ENCODE measurements at places on chromosomes 1 and 21.

- no peak for DNase-seq
These were observed 2.5 kb upstream of the ID3 start for GRCh38 chr1:23561813-23562100.

DNA sequence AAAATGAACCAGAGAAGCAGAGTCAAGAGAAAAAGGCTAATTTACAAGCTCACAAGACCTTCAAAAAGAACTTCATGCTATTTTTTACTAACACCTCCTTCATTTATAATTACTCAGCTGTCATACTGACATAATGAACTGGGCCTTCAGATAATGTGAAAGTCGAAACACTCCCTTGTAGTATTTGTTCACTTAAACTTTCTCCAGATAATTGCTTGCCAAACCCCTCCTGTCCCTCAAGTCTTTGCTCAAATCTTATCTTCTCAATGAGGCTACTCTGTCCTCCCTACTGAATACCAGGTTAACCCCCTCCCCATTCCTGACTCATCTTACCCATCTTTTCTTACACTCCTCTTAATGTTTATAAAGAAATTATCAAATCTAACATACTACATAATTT is 11.1 kb upstream of the MAP3K21 start:
- DNase-seq, result no peak

DNA sequence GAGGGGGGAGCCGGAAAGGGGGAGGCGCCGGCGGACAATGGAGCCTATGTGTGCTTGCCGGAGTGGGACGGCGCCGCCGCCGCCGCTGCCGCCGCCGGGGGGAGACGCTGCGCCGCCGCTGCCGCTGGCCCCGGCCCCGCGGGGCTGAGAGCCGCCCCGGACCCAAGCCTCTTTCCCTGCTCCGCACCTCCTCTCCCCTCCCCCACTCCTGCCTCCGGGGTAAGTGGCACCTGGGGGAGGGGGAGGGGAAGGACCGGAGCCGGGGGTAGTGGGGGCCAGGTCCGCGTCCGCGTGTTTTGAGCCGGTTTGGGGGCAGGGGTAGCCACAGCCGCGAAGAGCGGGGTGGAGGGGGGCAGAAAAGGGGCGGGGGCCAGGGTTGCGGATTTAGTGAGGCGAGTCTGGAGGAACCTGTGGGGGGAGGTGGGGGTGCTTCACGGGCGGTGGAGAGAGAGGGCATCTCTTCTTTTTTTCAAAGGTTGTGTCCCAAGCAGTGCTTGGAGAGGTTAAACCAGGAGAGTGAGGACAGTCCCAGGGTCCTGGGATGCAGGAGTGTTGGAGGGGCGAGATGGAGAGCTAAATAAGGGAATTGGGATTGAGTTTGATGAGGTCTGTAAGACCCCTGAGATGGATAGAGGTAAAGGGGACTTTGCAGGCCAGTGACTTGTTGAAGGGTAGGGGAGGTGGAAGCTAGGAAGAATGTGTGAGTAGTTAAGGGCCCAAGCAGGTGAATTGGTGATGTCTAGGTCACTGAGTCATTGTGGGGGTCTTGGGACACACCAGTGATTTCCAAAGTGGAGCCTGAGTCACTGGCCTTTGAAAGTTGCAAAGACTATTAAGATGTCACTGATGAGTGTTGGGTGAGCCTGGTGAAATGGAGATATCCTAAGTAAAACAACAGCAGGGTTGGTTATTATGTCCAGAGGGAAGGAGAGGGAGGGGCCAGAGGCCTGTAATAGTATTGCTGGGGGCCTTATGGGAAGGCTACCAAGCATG is 59.1 kb downstream of the BCL9 start:
- peak; percentile 42 for DNase-seq

GRCh38 chr1:12229835-12230548 is at the start of gene VPS13D:
Gene VPS13D (plus strand): TSS chr1:12230030. CDS start chr1:12234267, 4,237 bp downstream.
- DNase-seq, result peak; percentile 85

DNA sequence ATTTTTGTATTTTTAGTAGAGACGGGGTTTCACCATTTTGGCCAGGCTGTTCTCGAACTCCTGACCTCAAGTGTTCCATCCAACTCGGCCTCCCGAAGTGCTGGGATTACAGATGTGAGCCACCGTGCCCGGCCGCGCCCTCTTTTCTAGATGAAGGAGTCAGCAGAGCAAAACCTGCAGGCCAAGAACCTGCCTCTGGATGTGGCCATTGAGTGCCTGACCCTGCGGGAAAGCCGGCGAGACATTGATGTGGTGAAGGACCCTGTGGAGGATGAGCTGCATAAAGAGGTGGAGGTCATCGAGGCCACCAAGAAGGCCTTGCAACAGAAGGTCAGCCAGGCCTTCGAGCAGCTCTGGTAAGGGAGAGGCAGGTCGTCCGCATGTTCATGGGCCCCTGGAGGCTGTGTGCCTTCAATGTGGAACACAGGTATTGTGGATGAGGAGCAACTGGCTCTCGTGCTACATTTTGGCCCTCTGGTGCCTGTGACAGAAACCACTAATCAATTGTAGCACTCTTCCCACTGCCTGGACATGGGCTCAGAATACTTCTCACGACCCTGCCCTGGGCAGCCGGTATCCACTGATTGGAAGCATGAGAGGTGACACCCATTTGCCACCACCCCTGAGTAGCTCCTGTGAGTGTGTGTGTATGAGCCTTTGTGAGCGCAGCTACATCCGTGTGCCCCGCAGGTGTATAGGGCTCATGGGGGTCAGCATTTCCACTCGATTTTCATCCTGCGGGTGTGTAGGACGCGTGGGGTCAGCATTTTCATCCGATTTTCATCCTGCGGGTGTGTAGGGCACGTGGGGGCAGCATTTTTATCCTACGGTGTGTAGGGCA is 2.0 kb downstream of the TEKT2 start:
- DNase-seq, result no peak

GRCh38 chr1:211037095-211037494 is 96.9 kb downstream of the KCNH1 start:
- no peak for DNase-seq

DNA sequence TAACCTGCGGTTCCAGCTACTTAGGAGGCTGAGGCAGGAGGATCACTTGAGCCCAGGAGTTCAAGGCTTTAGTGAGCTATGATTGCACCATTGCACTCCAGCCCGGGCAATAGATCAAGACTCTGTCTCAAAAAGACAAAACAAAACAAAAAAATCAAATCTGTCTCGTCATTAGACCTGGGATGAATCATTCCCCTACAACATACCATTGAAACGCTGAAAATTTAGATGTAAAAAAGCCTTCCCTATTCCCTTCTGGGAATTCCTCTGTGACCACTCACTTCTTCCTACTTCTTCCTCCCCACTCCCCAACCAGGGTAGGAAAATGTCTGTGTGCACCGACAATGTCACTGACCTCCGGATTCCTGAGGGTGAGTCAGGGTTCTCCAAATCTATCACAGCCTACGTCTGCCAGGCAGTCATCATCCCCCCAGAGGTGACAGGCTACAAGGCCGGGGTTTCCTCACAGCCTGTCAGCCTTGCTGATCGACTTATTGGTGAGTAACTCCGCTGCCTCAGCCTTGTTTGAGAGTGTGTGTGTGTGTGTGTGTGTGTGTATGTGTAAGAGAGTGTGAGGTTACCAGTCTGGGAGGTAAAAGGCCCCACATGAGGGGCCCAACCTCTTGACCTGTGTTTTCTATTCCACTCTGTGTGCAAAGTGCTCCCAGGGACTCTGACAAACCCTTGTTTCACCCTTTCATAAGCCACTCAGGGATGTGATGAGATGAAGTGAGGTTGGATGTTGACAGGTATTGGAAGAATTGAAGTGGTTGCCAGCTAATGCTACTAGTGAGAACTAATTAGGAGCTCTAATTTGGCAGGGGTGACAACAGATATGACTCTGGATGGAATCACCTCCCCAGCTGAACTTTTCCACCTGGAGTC is 16.3 kb upstream of the SARS1 start:
- DNase-seq, result no peak

- DNase-seq, result no peak
These were observed 127.0 kb downstream of the PRDM16 start for GRCh38 chr1:3195966-3196515.

DNA sequence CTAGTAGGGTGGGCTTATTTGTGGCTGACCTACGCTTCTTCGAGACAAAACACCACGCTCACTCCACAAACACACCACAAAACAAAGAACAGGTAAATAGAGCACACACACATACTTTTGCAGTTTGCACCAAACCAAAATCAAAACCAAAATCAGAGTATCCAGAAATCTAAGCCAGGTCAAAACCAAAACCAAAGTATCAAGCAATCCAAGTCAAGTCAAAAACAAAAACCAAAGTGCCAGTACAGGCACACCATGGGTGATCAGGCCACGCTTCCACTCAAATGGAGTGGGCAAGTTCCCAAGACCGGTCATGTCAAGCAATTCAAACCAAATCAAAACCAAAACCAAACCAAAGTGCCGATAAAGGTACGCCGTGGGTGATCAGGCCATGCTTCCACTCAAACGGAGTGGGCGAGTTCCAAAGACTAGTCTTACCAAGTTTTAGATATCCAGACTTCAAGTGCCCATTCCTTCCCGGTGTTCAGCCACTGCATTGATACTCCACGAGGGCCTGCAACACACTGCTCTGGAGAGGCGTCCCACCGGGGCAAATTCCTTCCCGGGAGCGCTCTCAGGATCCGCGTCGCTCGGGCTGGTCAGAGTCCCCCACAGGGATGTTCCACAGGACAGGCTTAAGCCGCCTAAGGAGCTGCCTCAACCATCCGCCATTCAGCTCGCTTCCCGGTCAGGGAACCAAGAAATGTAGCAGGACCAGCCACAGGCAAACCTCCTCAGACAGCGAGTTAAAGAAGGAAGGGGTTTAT is 169.1 kb downstream of the CDC7 start:
- no peak for DNase-seq

GRCh38 chr1:54105736-54106269 is 47.0 kb downstream of the CDCP2 start:
- DNase-seq, result no peak

DNA sequence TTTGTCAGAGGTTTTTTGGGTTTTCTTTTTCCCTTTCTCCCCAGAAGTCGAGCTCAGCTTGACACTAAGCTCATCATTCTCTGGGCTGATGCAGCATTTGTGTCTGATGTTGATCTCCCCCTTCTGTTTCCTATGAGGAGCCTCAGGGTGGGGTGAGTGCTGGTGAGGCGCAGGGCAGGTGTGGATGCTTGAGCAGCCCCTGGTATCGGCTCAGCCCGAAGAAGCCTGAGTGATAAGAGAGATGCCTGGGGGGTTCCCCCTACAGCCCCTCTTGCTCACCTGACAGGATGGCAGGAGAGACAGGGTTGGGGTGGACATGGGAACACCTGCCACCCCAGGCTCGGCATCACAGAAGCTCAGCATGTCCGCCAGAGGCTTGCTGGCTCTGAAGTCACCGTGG is 239.0 kb downstream of the RHOU start:
- DNase-seq, result no peak

DNA sequence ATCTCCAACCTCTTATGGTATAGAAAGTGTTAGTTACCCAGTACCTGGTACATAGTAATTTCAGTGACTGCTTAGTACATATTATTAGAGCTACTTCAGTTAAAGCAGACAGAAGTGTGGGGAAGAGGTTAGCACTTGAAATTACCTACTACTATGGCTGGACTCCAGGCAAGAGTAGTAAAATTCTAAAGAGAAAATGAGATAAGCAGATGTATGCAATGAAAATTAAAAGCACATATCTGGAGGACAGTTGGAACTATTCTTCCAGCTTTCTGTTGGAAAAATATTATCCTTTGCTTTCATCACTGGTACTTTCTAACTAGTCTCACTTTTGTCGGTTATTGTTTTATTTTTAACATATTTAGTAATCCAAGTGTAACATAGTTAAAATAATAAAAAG is 23.7 kb downstream of the DHX9 start:
- DNase-seq, result no peak

DNA sequence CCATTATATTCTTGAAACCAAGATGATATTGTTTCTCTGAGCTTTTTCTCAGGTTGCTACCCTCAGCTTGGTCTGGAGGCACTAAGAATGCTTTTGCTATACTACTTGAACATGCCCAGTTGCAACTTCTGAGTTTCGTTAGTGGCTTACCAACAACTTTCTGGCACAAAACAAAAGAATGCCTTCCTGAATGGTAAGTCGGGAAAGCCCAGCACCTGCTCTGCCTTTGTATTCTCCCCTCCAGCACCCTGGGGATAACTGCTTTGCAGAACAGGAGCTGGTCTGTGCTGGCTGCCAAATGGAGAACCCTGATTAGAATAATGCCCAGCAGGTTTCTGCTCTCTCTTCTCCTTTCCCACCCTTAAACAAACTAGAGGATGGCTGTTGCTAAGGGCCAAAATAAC is 149.3 kb downstream of the TGFB2 start:
- DNase-seq, result peak; percentile 96

- DNase-seq, result peak; percentile 23
These were observed 23.8 kb downstream of the IER5 start for GRCh38 chr1:181112071-181112929.

DNA sequence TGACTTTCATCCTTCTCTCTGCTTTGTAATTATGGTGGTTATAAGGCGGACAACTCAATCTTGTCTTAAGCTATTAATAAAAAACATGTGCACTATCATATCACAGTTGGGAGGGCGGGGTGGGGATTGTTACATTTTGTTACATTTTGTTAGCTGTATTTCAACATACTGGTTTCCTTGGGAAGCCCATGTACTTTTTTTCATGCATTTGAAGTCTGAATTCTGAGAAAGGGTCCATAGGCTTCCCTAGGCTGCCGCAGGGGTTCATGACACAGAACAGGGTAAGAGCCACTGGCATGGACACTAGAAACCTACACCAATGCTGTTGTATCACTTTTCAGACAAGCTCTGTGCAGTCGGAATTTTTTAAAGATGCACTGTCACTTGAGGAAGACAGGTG is 178.8 kb downstream of the ETS2 start:
- no peak for DNase-seq

DNA sequence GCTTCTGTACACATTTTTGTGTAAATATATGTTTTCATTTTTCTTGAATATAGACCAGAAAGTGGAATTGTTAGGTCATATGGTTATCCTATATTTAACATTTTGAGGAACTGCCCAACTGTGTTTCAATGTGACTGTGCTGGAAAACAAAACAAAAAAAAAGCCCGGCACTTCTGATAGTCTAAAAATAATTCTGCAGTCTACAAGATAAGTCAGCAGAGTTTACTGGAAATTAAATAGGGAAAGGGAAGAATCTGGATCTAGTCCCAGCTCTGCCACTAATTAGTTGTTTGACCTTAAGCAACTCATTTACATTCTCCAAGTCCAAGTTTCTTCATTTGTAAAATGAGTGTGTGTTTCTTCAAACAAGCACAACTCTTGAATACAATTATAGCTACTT is 869.1 kb upstream of the B3GALT2 start:
- DNase-seq, result no peak

GRCh38 chr1:15681349-15682292 is 2.5 kb upstream of the PLEKHM2 start:
- no peak for DNase-seq
